ENCODE measurements at places on chromosomes 6 and 20.

GRCh38 chr6:43181621-43181941, 415 bp upstream of the CUL9 start:
- DNase-seq, result no peak

GRCh38 chr20:13220904-13221297, at the start of gene ISM1:
Gene ISM1 (plus strand): TSS chr20:13221274. CDS start chr20:13221777, 503 bp downstream.
- DNase-seq, result peak; percentile 56

- no peak for DNase-seq
Measured at GRCh38 chr6:168956141-168956838, 297.4 kb downstream of the THBS2 start.

- no peak for DNase-seq
Measured at GRCh38 chr6:154624038-154624599, 109.1 kb upstream of the SCAF8 start.

- peak; percentile 57 for DNase-seq
Measured at GRCh38 chr6:13124131-13124530, 204.2 kb downstream of the TBC1D7 start.

DNA sequence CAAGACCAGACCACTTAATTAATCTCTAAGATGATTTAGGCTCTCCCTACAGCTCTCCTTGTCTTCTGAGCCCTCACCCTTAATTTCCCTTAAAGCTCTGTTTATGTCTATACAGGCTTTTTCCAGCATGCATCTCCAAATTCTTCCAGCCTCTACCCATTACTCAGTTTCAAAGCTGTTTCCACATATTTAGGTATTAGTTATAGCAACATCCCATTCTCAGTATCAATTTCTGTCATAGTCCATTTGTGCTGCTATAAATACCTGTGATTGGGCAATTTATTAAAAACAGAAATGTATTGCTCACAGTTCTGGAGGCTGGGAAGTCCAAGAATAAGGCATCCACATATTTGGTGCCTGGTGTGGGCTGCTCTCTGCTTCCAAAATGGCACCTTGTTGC, 2.3 kb upstream of the SERPINB1 start:
- DNase-seq, result peak; percentile 37

DNA sequence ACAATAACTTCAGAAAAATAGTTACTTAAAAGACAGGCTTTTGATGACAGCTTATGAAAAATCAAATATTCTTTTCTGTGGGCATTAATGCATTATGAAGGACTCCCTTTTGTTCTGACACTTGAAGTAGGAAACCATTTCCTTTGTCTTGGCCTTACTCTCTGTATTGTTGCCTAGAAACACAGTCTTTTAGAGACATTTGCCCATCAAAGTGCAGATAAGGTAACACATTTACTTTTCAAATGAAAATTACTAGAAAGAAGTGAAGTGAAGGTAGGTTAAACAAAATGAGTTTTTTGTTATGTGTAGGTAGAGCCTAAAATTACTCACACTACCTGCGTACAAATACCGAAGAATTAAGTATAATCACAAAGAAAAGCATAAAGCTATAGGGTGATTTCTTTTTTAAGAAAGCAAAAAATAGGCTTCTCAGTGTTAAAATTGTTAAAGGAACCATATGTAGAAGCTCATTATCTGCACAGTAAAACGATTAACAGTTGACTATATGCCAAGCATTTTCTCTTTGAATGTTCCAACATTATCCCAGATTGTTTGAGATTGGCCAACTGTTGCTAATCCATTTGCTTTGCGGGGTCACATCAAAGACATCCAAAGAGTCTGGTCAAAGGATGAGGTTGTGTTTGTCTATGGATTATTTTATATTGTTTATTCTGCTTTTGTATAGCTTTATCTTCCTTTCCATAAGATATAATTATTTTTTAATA, 542.0 kb upstream of the RNF217 start:
- DNase-seq, result no peak

GRCh38 chr6:157335829-157336228, 12.5 kb upstream of the TMEM242 start:
- no peak for DNase-seq

DNA sequence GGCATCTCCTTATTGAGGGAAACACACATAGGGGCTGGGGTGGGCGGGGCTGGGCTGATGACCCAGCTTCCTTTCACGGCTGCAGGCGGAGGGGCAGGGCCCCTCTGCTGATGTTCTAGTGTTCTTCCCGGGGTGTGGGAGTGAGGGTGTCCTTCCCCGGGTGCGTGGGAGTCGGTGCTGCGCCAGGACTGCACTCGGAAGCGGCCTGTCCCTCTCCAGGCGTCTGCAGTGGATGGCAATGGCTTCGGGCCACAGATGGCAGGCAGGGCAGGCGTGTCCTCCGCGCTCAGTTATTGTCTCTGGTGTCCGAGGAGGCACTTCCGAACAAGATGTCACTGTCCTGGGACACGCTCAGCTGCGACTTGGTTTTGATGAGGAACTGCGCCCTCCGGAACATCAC, 19.2 kb downstream of the KCNG1 start:
- no peak for DNase-seq

DNA sequence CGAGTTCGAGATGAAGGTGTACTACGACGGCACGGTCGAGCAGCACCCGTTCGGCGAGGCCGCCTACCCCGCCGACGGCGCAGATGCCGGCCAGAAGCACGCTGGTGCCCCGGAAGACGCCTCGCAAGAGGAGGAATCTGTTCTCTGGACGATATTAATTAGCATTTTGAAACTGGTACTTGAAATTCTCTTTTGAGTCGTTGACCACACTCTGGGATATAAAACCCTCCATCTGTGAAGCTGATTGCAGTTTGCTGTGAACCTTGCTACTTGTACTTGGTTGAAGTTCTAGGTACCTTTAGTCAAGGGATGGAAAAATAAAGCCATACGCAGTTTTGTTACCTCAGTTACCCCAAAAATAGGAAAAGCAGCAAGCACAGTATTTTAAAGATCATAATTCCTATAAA, 917 bp downstream of the C6orf120 start:
- DNase-seq, result no peak

DNA sequence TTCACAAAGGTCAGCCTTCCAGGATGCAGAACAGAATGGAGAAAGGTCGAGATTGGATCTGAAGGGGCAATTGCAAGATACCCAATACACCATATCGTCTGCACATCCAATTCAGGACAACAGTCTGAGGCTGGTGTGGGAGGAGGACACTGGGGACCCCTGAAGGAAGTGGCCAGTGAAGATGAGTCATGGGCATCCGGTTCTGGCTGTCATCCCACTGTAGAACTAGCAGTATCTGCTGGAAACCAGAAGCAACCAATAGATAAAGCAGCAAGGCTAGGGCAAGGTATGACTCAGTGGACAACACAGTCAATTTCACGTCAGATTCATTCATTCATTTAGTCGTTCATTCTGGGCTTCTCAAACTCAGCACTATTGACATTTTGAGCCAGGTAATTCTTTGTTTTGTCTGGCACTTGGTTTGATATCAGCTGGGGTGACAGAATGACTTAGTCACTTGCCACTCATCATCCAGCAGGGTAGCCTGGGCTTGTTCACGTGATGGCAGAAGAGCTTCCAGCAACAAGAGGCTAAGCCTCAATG, 30.3 kb upstream of the SHLD1 start:
- DNase-seq, result no peak

GRCh38 chr20:20084296-20084752, 32.0 kb downstream of the CFAP61 start:
- DNase-seq, result no peak

DNA sequence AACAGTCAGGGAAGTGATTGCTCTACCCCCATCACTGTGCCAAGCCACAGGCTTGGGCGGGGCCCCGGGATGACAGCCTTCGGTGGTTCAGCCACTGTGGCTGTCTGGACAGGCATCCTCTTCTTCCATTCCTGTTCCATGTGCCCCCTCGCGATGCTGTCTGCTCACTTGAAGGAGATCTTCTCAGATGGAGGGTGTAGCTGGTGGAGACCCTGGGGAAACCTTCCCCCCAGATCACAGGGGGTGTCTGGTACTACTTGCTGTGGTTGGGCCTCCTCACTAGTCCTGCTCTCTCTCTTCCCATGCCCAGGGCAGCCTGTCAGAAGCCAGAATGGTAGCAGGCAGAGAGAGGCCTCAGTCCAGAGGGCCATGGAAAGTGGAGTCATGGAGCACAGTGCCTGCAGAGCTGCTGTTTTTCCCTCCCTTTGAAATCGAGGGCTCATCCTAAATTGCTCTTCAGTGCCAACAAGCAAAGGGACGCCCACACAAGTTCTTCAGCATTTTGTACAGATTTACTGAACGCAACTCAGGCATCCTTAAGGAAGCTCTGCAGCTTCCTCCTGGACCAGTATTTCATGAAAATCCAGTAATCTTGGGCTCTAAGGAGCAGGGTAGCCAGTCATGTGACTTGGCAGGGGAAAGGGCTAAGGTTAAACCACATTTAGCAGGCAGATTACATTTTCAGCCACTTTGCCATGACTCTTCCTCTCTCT, 326.6 kb downstream of the ZFAND3 start:
- DNase-seq, result no peak

GRCh38 chr20:40646361-40646760, 42.7 kb downstream of the MAFB start:
- no peak for DNase-seq

DNA sequence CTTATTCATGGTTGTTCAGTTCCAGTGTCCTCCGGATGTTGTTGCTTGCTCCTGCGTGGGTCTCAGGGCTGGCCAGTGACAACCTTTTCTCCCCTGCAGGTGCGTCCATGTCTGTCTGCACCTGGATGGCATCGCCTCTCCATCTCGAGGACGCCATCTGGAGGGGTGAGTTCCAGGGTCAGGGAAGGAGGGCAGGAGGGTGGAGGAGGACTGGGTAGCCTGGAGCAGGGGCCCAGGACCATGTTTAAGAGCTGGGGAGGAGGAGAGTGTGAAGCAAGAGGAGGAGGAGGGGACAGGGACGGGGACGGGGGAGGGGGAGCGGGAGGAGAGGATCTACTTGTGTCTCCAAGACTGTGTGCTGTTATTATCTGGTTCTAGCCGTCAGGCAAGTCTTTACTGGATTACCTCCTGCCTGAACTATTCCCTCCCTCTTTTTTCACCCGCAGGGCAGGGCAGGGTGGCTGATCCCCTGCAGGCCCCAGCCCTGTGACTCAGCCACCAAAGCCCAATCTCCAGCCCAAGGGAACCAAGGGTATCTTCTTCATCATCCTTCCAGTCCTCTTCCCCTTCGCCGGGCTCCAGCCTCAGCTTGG, 32.2 kb upstream of the TULP1 start:
- no peak for DNase-seq

All from foreskin fibroblast (primary cell).